ENCODE measurements at places on chromosomes 3 and 15. TPM values are rescaled to one million over a fixed set of nuclear protein-coding genes. Genes with fewer than 3 reads are reported as not detected.

DNA sequence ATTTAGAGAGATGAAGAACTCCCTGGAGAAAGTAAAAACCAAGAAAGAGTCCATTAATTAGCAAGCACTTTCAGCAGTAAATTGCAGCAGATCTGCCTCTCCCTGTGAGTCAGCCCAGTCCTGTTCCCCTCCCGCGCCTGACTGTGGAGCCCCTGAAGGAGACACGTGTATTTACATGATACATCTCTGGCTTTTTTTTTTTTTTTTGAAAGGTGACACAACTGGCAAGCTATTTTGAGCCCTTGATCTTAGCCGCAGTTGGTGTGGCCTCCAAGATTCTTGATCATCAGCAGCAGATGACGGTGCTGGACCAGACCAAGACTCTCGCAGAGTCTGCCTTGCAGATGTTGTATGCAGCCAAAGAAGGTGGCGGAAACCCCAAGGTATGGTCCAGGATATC lies 271.8 kb upstream of the TPM1 start:
- no peak for DNase-seq

- DNase-seq = no peak
Observed at GRCh38 chr3:118110211-118110610, 924.4 kb downstream of the IGSF11 start.

DNA sequence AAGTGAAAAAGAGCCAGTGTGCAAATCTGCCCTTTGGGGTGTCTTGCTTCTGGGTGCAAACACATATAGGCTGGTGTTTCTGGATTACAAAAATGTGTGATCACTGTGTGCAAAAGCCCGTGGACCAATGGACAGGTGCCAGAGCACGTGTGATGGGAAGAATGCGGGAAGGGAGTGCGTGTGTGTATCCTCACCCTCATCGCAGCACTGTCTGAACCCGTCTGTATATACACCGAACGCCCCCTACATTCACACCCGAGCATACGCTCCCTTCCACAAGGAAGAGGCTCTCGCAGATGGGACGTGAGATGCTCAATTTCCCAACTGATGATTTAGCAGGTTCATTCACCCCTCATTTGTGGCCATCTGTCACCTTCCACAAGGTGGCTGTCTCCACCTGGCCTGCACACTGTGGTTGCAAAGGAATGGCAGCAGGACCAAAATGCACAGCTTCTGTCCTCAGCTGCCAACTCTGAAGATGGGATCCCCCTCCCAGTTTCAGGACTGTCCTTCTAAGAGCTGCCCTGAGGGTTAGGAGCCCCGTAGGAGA lies 19.4 kb upstream of the SLC6A1 start:
- DNase-seq = no peak

DNA sequence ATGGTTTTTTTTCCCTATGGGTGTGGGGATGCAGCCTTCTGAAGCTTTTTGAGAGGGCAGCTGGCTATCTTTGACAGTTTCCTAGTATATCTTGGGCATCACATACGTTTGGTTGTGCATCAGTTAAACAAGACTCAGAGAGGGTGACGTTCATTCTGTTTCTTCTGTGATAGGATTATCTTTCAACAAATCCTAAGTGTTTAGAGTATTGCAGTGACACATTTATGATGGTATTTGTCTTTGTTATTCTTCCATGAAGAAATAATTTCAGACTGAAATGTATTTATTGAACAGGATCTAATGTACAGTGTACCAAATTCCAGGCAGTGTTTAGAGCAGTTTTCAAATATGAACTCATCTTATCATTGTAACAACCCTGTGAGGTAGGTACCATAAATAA lies 114.4 kb downstream of the PLCL2 start:
- DNase-seq = no peak

GRCh38 chr3:198080521-198081384 lies 120.7 kb downstream of the LMLN start:
- DNase-seq = peak; percentile 78

- DNase-seq = peak; percentile 29
Observed at GRCh38 chr3:127722091-127722784, 49.5 kb downstream of the ABTB1 start.

GRCh38 chr3:133125171-133125570 lies 87.0 kb downstream of the TMEM108 start:
- DNase-seq = no peak

GRCh38 chr15:81410318-81410753 lies 36.3 kb upstream of the TMC3 start:
- DNase-seq = peak; percentile 77

DNA sequence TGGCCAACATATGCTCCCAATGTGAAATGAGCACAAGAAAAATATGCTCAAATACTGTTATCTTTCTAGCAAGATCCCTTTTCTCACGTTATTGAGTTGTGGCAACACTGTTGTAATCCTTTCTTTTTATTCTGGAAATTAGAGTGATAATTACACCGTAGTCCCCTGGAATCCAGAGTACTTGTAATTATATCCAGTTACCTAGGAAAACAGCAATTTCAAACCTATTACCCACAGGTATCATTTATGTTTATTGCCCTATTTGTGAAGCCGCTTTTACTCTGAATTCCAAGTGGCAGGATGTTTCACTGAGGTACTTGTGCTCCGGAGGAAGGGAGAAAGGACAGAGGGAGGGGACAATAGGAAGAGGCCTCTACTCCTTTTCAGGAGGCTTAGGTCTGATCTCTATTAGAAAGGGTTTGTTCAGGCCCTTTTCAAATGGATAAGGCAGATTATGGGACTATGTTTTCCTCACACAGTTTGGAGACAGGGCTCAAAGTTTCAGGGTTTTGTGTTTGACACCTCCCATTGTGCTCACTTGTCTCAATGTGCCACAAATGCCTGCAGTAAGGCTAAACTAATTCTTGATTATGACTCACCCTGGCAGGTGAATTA lies 646.6 kb downstream of the TUSC7 start:
- no peak for DNase-seq

DNA sequence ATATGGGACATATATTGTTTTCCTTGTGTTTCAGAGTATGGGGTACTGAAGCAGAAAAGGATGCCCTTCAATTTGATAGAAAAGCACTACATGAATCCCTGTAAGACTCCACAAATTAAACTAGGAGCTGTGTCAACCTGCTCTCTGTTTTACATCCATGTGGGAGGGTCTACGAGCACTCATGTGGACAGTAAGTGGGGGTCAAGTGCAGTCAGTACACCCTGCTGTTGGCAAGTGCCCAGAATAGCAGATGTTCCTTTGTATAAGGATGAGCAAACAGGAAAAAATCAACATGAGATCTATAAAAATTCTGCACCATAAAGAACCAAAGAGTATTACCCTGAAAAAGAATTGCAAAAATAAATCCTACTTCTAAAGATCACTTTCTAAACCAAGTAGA lies 659.9 kb downstream of the SI start:
- no peak for DNase-seq

DNA sequence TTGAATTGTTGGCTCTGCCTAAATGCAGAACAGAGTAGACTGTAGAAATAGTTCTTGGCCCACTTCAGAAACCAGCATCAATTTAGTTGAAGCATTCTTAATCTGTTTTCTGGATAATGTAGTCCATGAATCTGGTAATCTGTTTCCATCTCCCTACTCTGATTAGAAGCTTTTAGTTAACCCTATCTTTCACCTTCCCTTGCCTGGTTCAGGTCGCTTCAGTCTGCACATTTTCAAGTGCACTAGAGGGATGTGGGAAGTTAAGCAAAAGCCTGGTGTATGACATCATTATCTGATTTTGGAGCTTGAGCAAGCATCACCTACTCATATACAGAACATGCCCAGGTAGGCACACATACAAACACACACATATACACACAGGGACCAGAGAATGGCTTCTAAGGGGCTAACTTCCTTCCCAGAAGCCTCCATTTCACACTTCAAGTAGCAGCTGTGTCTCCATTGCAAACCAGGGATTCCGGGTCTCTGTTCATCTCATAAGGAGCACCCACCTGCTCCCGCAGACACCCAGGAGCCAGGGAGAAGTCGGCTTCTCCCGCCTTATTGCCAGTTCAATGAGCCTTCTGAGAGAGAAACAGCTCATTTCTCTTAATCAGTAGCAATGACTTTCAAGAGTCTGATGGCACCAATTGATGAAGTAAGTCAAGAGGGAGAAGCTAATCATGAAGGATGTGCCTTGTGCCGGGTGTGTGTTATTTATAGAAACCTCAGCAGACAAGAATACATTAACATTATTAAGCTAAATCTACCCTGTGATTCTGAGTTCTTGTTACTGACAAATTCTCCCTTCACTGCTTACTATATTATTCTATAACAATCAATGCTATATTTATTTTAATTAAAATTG lies 347.9 kb upstream of the STAC start:
- DNase-seq = no peak

- no peak for DNase-seq
Observed at GRCh38 chr15:57281321-57281720, 95.0 kb upstream of the CGNL1 start.

- DNase-seq = no peak
Observed at GRCh38 chr15:31228980-31229826, 97.4 kb upstream of the KLF13 start.

DNA sequence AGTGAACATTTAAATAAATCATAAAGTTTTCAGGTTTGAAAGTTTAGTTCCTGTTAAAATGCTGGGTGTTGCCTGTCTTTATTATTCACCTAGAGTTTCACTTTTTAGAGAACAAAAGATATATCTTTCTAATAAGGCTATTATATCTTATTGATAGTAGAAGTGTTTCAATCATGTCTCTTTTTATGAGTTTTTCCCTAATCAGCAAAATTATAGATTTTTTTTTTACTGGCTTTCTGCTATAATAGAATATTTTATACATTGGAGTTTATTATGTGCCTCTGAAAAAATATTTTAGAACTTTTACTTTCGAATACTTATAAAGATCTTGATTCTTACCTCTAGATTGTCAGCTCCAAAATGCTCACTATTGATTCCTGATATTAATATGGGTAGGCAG lies 131.5 kb downstream of the BBX start:
- DNase-seq = no peak

GRCh38 chr15:99703603-99704443 lies 29.4 kb downstream of the LYSMD4 start:
- DNase-seq = no peak

GOLGA8T gene
- total RNA-seq = not detected

REC114 gene
- not detected for total RNA-seq

CPNE9 gene
- not detected for total RNA-seq

FBLN2 gene
- total RNA-seq = 76.3 TPM

ARHGEF3 gene
- 20.3 TPM for total RNA-seq

RHOV gene
- total RNA-seq = not detected

SRP14 gene
- 307 TPM for total RNA-seq

MKRN2OS gene
- not detected for total RNA-seq

CLEC3B gene
- total RNA-seq = 97.2 TPM

SEMA3G gene
- total RNA-seq = 2.6 TPM
